Ovary (tissue), 10 donors: ENCODE measurements at places on chromosomes 12 and 14. TPM values are rescaled to one million over a fixed set of nuclear protein-coding genes. Genes with fewer than 3 reads are reported as not detected.

DBX2 gene
- total RNA-seq = not detected

- no peaks in the 10 kb centered on the region for H3K36me3 ChIP-seq
- DNase-seq = no peak
- no peaks in the 10 kb centered on the region for H3K27me3 ChIP-seq
- no peaks in the 10 kb centered on the region for H3K4me1 ChIP-seq
- no peak overlapping the region for H3K4me3 ChIP-seq
- no peak overlapping the region for H3K27ac ChIP-seq
Observed at GRCh38 chr14:74478996-74479635, 14.0 kb downstream of the NPC2 start.

DNA sequence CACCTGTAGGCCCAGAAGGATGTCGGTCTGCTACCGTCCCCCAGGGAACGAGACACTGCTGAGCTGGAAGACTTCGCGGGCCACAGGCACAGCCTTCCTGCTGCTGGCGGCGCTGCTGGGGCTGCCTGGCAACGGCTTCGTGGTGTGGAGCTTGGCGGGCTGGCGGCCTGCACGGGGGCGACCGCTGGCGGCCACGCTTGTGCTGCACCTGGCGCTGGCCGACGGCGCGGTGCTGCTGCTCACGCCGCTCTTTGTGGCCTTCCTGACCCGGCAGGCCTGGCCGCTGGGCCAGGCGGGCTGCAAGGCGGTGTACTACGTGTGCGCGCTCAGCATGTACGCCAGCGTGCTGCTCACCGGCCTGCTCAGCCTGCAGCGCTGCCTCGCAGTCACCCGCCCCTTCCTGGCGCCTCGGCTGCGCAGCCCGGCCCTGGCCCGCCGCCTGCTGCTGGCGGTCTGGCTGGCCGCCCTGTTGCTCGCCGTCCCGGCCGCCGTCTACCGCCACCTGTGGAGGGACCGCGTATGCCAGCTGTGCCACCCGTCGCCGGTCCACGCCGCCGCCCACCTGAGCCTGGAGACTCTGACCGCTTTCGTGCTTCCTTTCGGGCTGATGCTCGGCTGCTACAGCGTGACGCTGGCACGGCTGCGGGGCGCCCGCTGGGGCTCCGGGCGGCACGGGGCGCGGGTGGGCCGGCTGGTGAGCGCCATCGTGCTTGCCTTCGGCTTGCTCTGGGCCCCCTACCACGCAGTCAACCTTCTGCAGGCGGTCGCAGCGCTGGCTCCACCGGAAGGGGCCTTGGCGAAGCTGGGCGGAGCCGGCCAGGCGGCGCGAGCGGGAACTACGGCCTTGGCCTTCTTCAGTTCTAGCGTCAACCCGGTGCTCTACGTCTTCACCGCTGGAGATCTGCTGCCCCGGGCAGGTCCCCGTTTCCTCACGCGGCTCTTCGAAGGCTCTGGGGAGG is at the start of gene LTB4R:
Gene LTB4R, plus strand, starts transcription at position 857 of the 959 bp plus-strand sequence. CDS start 4,150 bp downstream, outside the sequence.
- peak within 1 kb of the TSS; percentile 40 for H3K4me3 ChIP-seq
- DNase-seq = peak; percentile 84
- H3K27ac ChIP-seq = peak within 1 kb of the TSS; percentile 85
- peaks cover 12% of the 10 kb centered on the region for H3K4me1 ChIP-seq
- no peaks in the 10 kb centered on the region for H3K36me3 ChIP-seq
- H3K27me3 ChIP-seq = no peaks in the 10 kb centered on the region

DNA sequence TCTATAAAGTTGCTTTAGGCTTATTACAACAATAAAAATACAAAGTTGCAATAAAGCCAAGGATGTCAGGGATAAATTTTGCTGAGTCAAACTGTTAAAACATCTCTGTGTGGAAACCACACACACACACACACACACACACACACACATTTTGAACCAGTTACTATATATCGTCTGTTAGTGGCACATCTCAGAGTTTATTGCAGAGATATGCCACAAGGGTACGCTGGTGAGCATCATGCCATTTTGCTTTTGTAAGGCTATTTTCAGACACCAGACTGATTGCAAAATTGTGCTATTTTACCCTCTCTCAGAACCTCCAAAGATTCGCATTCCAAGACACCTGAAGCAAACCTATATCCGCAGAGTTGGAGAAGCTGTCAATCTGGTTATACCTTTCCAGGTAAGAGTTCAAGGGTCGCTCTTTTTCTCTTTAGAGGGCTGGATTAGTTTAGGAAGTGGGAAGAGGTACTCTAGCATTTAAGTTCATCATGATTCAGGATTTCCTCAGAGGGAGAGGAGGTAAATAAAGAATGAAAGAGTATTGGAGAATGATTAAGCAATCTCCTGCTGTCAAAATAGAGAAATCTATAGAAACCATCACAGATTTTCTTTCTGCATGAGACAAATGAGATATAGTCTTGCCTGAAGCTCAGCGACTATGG is 27.3 kb upstream of the CHPT1 start:
- no peak overlapping the region for H3K27ac ChIP-seq
- H3K4me1 ChIP-seq = no peaks in the 10 kb centered on the region
- no peak for DNase-seq
- no peaks in the 10 kb centered on the region for H3K27me3 ChIP-seq
- no peak overlapping the region for H3K4me3 ChIP-seq
- H3K36me3 ChIP-seq = no peaks in the 10 kb centered on the region

- H3K4me3 ChIP-seq = no peak overlapping the region
- H3K36me3 ChIP-seq = no peaks in the 10 kb centered on the region
- no peak for DNase-seq
- H3K27me3 ChIP-seq = no peaks in the 10 kb centered on the region
Observed at GRCh38 chr12:132439333-132439904, 50.5 kb upstream of the FBRSL1 start.

GRCh38 chr12:4909734-4910501 is at the start of gene KCNA1:
TSS of gene KCNA1 (plus strand) at chr12:4909905. CDS start at chr12:4911379, 1,474 bp downstream.
- no peak within 1 kb of the TSS for H3K27ac ChIP-seq
- peaks cover 5% of the 10 kb centered on the region for H3K4me1 ChIP-seq
- H3K4me3 ChIP-seq = peak within 1 kb of the TSS; percentile 29
- H3K27me3 ChIP-seq = no peaks in the 10 kb centered on the region

GRCh38 chr12:67161322-67161918 is 107.7 kb upstream of the CAND1 start:
- no peak overlapping the region for H3K4me3 ChIP-seq
- no peaks in the 10 kb centered on the region for H3K27me3 ChIP-seq
- no peaks in the 10 kb centered on the region for H3K36me3 ChIP-seq
- H3K27ac ChIP-seq = no peak overlapping the region
